Nephron progenitor cell (in vitro differentiated cells): ENCODE measurements at places on chromosomes 1 and 21.
A peak's percentile ranks its signal among the peaks of the same experiment; 100 is the strongest.

DNA sequence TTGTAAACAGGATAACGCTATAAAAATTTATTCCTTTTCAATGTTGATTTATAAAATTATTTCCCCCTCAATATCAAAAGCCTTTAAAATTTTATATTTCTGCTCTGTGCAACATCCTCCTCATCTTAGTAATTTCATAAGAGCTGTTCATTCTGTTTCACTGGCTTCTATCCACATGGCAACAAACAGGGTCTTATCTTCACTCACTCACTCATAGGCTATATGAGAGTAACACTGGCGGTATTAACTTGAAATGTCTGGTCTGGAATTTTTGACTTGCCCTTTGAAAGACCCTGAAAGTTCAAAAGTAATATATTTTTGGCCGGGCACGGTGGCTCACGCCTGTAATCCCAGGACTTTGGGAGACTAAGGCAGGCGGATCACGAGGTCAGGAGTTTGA lies 77.4 kb upstream of the KRTAP11-1 start:
- DNase-seq = no peak

- no peak for DNase-seq
Observed at GRCh38 chr21:39863111-39863510, 4.1 kb upstream of the PCP4 start.

GRCh38 chr1:2882966-2883696 lies 81.6 kb upstream of the TTC34 start:
- peak; percentile 17 for DNase-seq

GRCh38 chr1:24481843-24482610 lies 20.6 kb upstream of the RCAN3 start:
- DNase-seq = no peak

DNA sequence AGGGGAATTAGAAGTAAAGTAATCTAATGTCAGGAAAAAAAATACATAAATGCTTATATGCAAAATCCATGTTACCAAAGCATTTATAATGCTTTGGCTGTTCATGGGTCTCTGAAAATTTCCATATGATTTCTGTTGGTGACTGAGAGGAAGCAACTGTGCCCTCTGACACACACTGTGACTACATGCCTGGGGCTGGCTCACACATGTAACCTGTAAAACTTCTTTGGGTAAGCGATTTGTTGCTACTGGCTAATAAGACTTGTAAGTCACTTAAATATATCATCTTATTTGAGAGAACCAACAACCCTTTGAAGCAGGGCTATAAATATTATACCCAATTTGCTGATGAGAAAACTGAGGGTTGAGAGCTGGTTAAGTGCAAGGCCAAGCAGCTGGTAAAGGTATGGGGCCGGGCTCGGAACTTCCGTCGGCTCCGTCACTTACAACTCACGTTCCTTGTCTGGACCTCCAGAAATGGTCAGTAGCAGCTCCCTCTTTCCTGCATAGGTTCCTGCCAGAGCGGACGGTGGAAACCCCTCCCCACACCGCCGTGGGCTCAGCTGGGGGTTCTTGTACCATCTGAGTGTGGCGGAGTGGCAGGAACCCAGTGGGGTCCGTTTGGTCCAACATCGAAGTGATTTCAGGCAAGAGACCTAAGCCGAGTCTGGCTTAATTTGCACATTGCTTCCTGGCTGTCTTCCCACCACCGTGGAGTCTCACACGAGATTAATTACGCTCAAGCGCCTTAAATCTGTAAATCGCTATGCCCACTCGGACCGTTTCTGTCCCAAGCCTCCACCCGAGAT lies 714 bp downstream of the DFFA start:
- peak; percentile 26 for DNase-seq

DNA sequence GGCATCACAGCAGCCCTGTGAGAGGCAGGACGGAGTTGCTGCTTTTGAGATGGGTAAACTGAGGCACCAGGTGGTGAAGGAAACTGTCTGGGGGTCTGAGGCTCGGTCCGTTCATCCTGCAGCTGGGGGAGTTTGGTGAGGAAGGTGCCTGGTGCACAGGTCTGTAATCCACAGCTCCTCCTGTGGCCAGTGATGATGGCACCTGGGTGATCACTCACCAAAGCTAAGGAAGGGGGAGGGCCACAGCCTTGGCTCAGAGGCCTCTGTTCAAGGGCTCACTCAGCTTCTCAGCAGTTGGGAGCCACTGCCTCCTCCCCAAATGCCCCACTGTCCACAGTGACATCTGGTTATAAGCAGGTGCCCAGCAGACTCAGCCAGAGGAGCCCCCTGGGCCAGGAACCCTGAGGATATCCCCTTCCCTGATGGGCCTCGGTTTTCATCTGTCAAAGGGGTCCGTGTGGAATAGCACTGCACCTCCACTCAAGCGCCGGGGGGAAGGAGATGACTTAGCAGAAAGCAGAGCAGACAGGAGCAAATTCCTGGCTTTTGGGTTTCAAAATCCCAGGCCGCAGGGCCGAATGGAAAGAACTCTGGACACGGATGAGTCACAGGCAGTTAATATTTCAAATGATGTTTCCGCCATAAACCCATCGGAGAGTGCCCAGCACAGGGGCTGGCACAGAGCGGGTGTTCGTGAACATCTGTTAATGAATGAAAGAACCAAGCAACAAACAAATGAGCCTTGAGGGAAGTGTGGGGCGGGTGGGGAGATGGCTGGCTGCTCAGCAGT lies 82.8 kb downstream of the DMRTB1 start:
- DNase-seq = peak; percentile 28

GRCh38 chr21:44420416-44421205 lies 34.7 kb upstream of the LRRC3 start:
- DNase-seq = no peak

DNA sequence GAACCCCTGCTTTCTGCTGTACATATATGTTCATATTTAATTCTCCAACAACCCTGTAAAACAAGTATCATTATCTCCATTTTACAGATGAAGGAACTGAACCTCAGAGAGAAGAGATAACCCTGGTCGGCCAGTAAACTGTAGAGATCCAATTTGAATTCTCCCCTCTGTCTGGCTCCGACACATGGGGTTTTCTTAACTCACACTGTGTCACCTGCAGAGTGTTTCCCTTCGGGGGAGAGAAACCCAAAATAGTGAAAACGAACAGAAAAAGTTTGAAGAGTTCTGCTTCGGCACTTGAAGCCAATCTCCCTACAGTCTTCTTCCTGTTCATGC lies 17.4 kb upstream of the BCAR3 start:
- DNase-seq = no peak

DNA sequence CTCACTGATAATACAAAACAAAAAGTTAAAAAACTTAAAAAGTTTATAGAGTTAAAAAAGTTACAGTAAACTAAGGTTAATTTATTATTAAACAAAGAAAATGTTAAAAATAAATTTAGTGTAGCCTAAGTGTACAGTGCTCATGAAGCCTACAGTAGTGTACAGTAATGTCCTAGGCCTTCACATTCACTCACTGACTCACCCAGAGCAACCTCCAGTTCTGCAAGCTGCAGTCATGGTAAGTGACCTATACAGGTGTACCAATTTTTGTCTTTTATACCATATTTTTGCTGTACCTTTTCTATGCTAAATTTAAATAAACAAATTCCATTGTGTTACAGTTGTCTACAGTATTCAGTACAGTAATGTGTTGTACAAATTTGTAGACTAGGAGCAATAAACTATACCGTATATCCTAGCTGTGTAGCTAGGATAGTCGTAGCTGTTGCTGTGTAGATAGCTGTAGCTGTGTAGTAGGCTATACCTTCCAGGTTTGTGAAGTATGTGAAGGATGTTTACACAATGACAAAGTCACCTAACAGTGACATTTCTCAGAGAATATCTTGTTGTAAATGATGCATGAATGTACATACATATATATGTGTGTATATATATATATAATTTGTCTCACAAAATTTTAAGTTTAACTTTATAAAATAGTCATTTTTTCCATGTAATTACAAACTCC lies 140.2 kb downstream of the TGFB2 start:
- DNase-seq = no peak

- DNase-seq = no peak
Observed at GRCh38 chr1:226497991-226498639, 50.4 kb upstream of the STUM start.

DNA sequence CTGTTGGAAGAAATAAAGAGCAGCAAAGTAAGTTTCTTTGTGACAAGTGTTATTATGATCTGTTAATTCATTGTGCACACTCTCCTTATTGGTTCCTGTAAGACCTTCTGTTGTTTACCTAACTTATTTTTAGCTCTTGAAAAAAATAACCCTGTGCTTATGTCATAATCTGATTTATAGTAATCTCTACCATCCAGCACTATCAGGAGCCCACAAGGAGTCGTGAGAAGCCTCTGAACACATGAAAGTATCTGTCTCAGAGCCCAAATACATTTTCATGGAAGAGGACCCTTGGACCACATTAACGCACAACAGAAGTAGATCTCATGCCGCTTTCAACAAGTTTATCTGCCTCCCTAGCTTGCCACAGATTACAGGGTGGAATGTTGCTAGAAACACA lies 45.8 kb downstream of the CENPF start:
- no peak for DNase-seq
